HuH-7.5 (cell line): ENCODE measurements at places on chromosomes 7 and 10.

GRCh38 chr7:3206771-3207191, 94.3 kb upstream of the SDK1 start:
- no peak for DNase-seq

GRCh38 chr7:67683628-67684027, 687.0 kb downstream of the TYW1 start:
- no peak for DNase-seq

DNA sequence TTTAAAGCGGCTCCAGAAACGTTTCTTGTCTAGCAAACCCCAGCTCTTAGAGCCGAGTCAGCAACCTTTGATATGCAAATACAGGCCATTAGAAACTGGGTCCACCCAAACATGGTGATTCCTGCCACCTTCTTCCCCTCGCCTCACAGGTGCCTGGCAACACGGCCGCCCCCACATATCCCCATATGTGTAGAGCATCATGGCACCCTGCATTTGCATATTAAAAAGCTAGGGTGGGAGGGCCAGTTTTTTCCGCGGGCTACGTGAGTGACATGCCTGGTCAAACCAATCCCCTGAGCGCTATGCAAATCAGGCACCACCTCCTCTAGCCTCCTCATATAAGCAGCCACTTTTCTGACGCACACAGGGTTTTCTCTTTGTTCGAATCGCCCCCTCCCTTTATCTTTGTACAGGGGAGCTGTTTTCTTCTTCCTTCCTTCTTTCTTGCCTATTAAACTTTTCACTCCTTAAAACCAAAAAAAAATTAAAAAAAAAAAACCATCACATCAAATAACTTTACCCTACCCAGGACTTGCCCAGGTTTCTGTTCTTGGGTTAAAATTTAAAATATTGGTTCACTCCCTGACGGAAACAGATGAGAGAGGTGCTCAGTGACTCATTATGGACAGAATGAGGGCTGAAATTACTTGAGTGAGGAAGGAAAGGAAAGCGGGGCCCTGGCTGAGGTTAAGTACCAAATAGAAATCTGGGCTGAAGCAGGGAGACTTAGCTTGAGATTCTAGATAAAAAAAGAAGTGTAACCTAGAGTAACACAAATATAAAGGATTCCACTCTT, 59.8 kb downstream of the COA1 start:
- DNase-seq, result no peak

DNA sequence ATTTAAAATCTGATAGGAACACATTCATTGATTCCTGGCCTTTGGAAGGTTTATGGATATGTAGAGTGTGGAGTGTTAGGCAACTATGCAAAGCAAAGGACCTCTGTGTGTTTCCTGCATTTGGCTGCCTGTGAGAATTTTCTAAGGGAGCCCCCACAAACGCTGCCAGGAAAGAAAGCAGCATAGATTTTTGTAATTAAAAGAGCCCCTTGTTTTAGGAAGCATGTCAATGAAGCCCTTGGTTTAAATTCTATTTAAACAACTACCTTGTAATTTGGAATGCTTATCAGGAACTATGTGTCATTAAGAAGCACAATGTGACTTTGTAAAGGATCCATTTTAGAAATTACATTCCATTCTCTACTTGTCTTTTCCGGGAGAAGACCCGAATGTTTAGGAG, 742.5 kb downstream of the NXPH1 start:
- no peak for DNase-seq

GRCh38 chr7:40623863-40624262, 489.1 kb downstream of the SUGCT start:
- no peak for DNase-seq

GRCh38 chr10:93383562-93383981, 98.6 kb downstream of the MYOF start:
- DNase-seq, result no peak

DNA sequence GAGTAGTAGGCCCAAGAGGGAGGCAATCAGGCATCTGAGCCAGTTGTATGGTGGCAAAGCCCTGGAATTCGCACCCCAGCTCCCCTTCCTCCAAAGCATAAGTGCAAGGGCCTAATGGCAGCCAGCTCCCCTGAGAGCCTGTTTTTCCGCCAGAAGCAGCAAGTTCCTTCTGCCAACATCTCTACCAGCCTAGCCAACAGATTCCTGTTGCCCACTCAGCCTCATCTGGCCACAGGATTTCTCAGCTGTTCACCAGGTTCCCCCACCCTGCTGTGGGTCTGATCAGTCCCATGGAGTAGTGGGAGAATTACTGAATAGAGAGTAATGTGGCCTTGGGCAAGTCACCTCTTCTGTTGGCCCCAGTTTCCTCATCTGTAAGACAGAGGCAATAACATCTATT, 186.2 kb upstream of the PDE1C start:
- no peak for DNase-seq

- DNase-seq, result no peak
These were observed 113.2 kb upstream of the ADO start for GRCh38 chr10:62691336-62691735.

DNA sequence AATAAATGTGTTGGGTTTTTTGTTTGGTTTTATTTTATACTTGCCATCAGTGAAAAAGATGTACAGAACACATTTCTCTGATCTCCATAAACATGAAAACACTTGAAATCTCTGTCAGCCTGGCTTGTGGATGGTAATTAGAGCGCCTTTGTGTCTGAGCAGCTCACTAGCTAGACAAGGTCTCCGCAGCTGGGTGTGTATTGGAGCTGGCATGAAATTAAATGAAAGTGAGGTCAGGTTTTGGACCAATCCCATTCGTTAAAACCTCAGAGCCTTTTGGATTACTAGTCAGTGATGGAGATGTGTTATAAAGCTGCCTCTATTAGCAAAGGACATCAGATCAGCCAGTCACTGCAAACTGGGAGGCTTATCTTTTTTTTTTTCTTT, 2.7 kb downstream of the FRAT1 start:
- DNase-seq, result no peak

GRCh38 chr7:106023369-106024322, 60.6 kb downstream of the CDHR3 start:
- no peak for DNase-seq

- DNase-seq, result no peak
These were observed 4.5 kb downstream of the DMTF1 start for GRCh38 chr7:87156709-87157108.

DNA sequence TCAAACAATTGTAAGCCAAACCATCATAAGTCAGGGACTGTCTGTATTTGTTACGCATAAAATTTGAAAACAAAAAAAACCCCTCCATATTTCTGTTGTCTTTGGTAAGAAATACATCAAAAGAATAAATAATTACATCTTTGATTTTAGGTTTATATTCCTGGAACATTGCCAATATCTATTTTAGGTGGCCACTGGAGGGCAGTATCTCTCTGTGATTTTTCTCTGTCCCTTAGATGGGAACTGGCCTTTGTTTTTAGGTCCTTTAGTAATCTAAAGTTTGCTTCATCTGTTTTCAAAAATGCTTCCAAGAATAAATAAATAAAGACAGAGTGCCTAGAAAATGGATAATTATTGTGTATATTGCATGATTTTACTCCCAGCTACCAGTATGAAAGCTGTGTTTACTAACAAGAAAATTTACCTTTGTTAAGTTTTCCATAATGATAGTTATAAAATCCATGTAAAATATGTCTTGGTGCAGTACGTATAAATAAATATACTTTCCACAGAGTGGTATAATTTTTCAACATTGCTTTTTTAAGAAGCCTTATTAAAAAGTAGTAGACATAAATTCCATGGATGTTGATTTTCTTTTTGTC, 64.2 kb downstream of the PHYHIPL start:
- no peak for DNase-seq

GRCh38 chr10:124496620-124497019, 35.0 kb downstream of the LHPP start:
- DNase-seq, result no peak

- DNase-seq, result no peak
These were observed 106.5 kb upstream of the ANLN start for GRCh38 chr7:36283181-36283580.

- DNase-seq, result no peak
These were observed 61.8 kb upstream of the CALCR start for GRCh38 chr7:93636276-93636675.

DNA sequence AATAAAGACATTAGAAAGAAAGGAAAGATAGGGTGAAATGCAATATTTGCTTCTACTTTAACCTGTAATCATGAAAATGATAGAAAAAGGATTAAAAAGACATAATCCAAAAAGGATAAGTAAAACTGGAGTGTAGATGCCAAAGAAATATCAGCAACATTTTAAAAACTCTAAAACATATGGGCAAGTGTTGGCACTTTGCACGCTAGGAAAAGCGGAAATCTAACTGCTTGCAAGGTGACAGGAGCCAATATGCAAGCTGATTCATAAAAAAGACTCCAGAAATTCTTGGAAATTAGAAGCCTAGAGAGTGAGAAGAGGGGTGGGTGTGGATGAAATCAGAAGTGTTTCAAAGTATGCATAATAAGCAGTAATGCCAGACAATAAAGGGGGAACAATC, 161.1 kb downstream of the SEMA3E start:
- no peak for DNase-seq

GRCh38 chr7:32892521-32893206, 1.1 kb upstream of the KBTBD2 start:
- no peak for DNase-seq

DNA sequence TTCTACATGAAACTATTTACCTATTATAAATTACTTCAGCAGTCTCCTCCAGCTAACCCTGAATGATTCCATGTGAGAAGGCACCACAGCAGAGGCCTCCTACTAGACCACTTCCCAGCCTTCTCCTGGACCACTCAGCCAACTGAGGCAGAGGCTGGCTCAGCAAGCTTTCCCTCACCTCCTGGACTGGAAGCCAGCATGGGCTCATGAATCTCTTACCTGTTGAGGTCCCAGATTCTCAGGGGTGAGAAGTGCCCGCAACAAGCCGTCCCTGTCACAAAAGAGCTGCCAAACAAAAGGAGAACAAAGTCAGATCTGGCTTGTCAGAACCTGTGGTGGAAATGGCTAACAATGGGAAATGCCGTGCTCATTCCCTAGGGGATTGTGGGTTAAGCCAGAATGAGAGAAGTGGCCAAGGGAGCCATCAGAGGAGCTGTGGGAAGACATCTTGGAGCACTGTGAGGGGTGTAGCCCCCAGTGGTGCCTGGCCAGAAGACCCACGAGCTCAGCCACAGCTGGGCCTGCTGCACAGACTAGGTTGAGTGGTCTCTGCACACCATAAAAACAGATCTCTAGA, 36.5 kb downstream of the DPCD start:
- no peak for DNase-seq

DNA sequence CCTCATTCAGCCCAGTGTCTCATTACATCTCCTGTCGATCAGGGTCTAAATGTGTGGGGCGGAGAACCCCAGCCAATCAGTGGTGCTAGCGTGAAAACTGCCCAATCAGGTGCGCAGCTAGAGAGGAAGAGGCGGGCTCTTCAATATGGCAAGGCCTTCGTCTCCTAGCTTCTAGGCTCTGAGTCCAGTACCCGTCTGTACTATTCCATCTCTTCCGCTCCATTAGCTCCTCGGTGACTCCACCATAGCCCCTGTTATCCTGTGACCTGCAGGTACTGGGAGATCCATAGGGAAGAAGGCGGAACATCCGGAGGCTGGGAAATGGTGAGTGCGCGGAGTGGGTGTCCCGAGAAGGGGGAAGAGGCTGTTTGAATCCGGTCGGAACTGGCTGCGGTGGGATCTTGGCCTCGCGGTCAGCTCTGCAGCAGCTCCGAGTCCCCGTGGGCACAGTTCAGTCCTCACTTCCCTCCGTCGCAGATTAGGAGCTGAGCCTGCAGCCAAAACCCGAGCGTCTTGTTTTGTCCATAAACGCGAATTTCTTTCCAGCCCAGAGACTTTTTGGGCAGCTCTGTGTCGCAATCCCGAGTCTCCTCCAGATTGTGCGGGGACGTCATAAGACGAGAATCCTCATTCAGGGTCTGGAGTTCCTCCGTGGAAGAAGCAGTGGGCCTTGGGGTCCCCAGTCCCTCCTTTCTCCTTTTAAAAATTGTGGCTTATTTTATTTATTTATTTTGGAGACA, at the start of gene ZNF727:
Gene ZNF727, plus strand, starts transcription at position 134 of the 740 bp plus-strand sequence. Its CDS starts 188 bp downstream, at position 322.
- no peak for DNase-seq

GRCh38 chr10:78150756-78151155, 117.1 kb downstream of the RPS24 start:
- no peak for DNase-seq

DNA sequence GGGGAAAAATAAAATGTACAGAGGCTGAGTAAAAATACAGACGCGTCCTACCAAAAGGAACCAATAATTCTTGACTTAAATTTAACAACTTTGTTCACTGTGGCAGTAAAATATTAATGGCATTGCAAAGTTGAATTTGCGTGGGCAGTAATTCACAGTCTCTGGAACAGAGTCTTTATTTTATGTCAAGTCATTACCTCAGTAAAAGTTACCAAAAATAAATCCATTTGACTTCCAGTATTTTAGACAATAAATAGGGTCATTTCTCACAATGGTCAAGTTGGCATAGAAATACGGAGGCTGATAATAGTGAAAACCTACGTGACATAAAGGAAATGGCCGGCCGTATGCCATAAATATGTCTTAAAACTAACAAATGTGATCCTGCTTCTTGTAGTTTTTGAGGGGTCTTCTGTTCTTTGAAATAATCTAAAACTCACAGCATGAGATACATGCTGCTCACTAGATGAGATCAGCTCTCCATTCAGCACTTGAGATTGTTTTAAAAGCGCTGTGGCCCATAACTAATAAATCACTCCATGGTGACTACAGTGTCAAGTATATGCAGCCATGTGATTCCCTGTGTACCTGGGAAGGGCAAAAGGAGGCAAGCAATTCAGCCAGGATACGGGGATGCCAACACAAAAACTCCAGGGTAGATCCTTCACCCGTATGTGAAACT, 75.3 kb downstream of the DOCK4 start:
- DNase-seq, result no peak
